ENCODE measurements at places on chromosomes 12 and 14.

GRCh38 chr12:122753319-122753650 lies 661 bp downstream of the DENR start:
- no peak for DNase-seq

GRCh38 chr14:75851574-75851866 lies 130.3 kb downstream of the TGFB3 start:
- no peak for DNase-seq

DNA sequence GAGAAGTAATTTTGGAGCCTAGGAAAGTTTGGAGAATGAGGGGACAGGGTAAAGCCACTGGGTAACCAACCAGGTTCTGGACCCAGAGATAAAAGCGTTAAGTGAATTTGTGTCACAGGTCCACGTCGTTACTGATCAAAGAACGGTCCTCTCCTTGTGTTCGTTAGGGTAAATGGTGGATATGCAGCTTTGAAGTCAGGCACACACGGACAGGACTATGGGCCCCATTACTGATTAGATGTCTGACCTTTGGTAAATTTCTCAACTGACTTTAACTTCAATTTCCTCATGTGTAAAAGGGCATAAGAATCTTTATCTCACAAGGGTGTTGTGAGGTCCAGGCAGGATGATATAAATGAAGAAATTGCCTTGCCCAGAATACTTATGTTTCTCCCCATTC lies 76.6 kb downstream of the EMP1 start:
- no peak for DNase-seq

DNA sequence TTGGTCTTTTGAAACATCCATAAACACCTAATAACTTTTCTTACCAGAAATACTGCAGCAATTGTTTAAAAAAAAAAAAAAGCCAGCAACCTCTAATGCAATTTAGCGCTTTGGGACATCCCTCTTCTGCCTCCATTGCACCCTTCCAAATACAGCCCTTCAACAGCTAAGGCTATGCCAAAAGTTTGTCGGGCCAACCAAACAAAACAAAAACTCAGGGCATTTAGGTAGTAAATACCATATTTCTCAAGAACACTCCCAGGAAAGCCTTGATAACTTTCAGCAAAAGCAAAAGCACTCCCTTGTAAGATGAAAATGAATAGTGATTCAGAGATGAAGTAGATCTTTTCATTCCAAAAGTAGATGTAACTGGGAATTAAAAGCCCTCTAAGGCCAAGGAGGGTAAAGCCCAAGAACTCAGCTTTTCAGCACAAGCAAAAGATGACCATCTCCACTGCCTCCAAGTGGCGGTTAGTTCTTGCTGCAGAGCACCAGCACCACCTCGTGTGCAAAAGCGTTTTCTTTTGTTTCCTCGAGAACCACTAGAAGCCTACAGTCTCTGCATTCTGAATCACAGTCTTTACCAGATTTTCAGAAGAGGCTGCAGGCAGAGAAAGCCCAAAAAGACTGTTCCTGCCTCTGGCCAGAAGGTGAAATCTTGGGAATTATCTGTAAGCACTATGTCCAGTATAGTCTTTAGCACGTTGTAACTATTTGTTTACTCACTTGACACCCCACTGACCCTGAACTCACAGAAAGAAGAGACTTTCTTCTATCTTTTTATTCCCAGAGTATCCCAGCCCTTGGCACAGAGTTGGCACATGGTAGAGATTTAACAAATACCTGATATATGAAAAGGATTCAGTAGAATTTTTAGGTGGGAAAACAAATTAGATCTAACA lies 53.1 kb downstream of the SIX6 start:
- DNase-seq: peak; percentile 5

DNA sequence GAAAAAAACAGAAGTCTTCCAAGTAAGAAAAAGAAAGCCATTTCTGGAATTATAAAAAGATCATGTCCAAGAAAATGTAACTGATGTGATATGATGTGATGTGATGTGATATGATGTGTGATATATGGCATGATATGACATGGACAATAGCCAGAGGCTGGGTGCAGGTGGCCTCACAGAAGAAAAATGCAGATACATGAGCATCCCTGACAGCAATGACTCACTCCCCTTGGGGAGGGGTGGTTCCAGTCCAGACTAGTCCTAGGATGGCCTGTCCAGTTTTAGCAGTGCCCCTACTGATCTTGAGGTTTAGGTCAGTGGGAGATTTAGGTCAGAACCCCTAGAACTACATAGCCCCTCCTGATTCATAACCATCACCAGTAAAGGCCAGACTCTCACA lies 3.5 kb upstream of the RHOJ start:
- no peak for DNase-seq
